Amniotic stem cell (primary cell): ENCODE measurements at places on chromosomes 12 and 14.

DNA sequence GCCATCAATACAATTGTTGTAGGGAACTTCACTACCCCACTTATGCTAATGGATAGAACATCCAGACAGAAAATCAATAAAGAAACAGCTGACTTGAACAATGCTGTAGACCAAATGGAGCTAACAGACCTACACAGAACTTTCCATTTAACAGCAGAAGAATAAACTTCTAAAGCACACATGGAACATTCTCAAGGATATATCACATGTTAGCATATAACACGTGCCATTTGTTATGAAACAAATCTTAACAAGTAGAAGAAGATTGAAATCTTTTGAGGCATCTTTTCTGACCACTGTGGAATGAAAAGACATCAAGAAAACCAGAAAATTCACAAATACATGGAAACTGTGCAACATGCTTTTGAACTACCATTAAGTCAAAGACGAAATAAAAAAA, 62.5 kb upstream of the RNU6-8 start:
- DNase-seq = no peak

GRCh38 chr12:126385785-126386184, 1320.5 kb downstream of the AACS start:
- no peak for DNase-seq

- no peak for DNase-seq
These were observed 77.9 kb downstream of the SPTB start for GRCh38 chr14:64801800-64802199.

GRCh38 chr12:1989111-1989510, 15.1 kb downstream of the DCP1B start:
- DNase-seq = no peak

DNA sequence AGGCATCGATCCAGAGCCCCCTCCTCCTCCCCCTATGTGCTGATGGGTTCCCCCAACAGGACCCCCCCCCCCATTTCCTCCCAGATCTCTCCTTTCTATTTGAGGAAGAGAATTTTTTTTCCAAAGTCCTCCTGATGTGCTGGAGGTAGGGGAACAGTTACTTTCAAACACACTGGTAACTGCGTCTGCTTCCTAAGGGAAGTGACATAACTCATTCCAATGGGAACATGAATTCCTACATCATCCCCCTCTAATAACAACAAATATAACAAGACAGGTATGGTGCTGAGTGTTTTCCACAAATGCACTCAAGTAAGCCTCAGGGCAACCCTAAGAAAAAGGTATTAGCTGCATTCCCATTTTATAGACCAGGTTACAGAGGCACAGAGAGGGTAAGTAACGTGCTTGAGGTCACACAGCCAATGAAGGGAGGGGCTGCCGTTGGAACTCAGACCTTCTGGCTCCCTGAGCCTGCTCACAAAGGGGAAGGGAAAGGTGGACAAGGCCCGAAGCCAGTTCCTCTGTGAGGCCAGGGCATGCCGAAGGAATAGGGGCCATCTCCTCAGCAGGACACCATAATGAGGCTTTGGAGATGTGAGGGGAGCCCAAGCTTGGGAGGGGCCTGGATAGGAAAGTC, 121.1 kb upstream of the NCOR2 start:
- no peak for DNase-seq

DNA sequence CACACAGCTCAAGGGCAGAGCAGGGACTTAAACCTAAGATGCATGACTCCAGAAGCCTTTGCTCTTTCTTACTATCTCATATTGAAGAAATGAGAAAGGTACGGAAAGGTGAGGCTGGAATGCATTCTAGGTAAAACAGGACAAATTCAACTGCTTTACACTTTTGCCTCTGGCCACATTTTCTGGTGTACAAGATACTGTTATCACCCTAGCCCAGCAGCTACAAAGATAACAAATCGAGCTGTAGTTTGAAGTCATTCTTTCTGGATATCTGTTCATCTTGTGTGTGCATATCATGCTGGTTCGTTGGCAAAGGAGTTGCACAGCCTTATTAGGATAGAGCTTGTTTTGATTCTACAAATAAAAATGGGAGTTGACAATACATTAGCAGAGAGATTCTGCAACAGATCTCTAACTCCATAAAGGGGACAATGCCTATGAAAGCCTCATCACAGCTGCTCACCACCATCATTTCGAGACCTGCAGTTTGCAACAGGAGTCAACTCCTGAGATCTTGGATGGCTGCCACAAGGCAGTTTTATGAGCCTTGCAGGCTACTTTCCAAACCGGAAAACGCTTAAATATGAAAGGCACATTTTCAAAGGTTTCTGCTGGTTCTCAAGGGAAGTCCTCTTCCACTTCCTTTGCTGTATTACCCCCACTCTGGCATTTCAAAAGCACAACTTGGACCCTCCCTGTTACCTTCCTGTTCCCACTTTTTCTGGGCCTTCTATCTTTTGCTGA, 64.9 kb downstream of the STXBP6 start:
- no peak for DNase-seq

DNA sequence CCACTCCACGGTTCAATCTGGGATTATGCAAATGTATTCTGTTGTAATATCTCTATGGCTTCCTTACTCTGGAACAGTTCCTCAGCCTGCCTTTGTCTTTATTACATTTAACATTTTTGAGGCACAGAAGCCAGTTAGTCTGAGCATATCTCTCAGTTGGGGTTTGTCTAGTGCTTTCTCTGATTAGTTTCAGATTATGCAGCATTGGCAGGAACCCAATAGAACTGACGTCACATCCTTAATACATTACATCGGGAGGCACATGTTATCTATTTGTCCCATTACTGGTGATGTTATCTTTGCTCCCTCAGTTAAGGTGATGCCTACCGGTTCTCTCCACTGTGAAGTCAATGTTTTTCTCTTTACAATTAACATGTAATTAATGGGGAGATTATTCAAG, 62.4 kb downstream of the PPM1A start:
- no peak for DNase-seq

DNA sequence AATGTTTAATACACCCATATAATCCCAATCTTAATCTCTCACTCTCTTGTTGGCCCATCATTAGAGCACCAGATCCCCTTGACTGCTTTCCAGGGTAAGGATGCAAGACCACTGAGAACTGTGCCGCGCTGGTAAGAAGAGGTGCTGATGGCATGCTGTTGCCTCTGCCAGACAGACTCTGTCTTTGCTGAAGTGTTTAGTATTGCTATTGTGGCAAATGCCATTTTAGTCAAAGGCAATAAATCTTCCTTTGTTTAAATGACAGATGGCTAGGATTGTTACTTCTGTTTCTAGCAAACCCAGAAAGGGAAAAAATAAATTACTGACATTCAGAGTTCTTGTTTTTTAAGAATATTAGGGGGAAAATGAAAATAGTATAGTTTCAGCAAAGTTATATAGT, 152.3 kb downstream of the MON2 start:
- no peak for DNase-seq

DNA sequence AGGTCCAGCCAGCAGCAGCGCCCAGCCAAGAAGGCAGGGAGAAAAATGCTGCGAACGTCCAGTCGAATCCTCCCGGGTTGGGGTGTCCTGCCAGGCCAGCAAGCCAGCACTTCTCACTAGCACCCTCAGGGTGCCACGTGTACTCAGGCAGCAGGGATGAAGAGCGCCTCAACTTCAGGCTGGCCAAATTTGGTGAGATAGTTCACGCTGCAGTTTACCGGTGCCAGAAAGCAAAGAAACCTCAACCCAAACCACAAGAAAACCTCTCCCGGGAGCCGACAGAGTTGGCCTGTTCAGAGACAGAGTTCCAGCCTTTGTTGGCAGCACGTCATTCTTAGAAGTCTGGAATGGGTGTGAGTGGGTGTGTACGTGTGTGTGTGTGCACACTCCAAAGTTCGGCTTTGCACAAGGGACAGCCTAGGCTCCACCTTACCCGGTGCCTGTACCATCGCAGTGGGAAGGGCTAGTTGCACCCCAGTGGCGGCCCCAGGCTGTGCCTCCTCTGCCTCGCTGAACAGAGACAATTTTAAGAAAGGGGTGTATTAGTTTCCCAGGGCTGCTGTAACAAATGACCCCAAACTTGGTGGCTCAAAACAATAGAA, 42.1 kb downstream of the ELK3 start:
- DNase-seq = no peak

DNA sequence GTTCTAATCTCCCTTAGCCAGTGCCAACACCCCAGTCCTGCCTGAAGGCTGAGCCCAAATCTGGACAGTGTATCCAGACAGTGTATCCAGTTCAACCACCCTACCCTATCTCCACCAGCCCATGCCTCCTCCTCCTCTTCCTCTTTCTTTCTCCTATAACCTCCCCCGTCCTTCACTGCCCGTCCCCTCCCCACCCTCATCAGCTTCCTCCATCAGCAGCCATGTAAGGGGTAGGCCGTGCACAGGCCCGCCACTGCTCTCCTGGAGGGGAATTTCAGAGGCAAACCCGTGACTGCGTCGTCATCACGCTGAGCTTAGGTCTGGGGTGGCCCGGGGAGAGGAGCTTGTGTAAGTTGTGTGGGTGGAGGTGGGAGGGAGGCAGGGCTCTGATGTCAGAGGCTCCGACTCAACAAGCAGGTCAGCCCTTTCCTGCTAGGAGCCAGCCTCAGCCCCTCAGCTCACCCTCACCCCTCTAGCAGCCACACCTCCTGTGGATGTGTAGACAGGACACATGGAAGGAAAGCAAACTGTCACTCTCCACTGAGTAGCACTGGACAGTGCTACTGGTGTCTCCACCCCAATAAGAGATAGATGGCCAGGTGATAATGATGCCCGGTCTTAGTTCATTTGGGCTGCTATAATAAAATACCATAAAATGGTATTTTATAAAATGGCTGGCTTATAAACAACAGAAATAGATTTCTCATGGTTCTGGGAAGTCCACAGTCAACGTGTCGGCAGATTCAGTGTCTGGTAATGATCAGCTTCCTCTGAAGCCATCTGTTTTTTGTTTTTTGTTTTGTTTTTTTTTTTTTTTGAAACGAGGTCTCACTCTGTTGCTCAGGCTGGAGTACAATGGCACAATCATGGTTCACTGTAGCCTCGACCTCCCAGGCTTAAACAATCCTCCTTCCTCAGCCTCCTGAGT, 50.5 kb downstream of the IRF2BPL start:
- no peak for DNase-seq

DNA sequence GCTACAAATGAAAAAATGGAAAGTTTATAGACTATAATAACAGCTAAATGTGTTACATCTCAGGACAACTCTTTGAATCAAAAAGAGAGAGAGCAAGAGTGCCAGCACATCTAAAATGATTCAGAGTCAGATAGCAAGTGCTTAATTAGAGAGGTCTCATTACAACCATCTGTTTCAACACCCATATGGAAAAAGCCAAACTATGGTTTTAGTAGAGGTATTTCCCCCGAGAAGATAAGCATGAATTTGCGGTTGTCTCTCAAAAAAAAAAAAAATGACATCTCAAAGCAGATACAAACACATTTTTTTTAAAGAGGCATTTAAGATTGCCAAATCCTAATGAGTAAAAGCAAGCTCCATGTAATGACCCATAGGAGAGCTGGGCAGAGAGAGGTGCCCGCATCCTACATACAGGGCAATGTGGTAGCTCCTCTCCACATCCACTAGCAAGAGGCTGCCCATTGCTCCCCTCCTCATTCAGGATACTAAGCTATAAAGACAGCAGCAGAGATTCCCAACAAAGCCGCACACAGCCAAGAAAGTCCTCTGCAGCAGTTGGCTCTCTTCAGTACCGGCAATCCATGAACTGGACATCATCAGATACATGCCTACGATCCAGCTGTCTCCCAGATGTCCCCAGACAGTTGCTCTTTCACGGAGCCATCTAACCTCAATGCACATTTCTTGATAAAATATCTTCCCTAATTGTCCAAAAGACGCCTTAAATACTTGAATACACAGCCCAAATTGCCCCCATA, 100.4 kb downstream of the EFCAB11 start:
- DNase-seq = no peak

- DNase-seq = no peak
These were observed 1.8 kb downstream of the SRRM4 start for GRCh38 chr12:118982984-118983761.

DNA sequence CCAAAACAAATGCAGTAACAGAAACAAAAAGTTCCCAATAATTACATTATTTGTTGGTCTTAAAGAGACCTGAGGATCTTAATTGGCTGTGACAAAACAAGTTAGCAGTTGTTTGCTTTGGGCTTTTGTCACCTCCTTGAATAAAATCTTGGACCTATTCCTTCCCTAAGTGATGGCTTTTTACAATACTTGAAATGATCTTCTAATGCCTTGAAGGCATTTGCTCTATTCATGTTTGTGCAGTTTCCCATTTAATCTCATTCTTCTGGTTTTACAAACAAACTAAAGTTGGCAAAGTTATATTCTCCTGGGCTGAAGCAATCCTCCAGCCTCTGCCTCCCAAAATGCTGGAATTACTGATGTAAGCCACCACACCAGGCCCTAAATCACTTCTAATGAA, 98.8 kb downstream of the OSBPL8 start:
- no peak for DNase-seq

GRCh38 chr12:56299308-56299852, 750 bp downstream of the CS start:
- DNase-seq = no peak

DNA sequence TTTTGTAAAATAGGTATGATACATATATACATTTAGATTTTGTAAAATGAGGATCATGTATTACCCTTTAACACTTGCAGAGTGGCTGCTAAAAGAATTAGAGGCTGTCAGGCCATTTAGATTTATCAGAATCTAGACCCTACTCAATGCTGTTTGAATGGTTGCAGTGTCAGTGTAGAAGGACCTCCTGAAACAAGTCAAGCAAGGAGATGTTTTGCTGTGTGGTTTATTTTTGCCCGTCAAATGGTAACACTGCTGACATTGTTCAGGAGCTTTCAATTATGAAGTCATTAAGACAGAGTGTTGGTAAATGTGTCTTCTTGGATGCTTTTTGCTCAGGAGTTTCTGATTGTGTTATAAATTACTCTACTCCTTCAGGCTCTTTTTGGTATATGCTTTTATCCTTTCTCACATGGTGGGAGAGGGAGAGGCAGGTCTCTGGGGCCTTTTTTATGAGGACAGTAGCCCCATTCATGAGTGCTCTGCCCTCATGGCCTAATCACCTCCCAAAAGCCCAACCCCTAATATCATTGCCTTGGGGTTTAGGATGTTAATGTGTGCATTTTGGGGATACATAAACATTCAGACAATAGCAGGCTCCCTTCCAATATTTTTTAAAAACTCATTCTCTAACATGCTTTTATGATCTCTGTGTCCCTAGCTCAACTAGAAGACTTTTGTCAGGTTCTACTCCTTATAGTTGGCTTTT, 16.5 kb downstream of the EID3 start:
- no peak for DNase-seq

- no peak for DNase-seq
These were observed 48.6 kb downstream of the KICS2 start for GRCh38 chr12:64173456-64173855.

DNA sequence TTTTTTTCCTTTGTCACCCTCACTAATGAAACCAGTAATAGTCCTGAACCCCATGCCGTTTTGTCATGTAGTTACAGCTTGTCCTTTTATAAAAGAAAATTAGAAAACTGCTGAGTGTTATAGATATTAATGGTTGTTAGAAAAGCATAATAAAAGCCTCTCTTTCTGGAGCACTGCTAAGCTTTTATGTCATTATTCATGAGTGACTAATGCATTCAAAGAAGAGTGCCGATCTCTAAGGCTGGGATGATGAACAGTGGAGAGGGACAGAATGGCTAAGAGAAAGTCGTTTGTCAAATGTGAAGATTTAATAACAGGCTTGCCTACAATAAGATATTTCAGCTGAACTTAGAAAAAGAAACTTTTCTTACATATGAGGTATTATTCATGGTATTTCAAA, 121.6 kb downstream of the MGAT4C start:
- DNase-seq = peak; percentile 16
